H9 (cell line): ENCODE measurements at places on chromosomes 2 and 18.

DNA sequence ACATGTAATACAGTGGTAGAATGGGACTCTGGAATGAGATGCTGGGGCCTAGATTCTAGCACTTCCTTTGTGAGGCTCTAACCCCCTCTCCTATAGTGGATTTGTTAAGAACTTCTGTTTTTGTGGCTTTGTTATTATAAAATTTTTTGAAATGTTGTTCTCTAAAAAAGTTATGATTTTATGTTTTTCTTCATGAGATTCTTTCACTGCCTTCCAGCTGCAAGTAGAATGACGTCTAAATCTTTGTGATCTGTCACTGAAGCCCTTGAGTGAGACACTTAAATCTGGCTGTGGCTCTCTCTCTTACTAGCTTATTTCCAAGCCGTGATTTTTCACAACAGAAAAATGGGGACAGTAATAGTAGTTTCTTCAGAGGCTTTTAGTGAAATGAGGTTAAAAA, 1.6 kb downstream of the CASP8 start:
- DNase-seq: no peak

- DNase-seq: no peak
Observed at GRCh38 chr18:6975084-6975483, 142.5 kb downstream of the LAMA1 start.

DNA sequence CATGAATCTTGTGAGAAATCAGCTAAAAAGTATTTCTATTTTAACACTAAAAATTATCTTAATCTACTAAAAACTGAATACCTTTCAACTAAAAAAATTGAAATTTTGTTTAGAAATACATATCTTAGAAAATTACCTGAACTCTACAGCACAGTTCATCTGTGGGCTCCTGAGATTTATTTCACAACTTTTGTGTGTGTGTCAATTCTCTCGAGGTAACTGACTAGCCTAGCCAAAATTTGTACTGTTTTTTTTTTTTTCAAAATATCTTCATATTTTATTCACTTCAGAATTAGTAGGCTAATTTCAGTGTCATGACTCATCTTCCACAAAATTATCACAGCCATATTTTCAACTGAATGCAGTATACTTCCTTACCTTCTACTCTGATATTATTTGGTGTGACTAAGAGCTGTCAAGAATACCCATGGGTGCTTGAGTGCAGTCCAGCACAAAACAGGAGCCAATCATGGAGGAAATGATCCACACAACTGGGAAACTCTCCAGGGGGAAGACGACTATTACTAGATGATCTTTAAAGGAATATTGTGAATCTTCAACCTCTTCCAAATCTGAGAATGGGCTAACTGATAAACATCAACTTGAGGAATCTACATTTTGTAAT, 174.6 kb downstream of the ZNF385B start:
- no peak for DNase-seq

DNA sequence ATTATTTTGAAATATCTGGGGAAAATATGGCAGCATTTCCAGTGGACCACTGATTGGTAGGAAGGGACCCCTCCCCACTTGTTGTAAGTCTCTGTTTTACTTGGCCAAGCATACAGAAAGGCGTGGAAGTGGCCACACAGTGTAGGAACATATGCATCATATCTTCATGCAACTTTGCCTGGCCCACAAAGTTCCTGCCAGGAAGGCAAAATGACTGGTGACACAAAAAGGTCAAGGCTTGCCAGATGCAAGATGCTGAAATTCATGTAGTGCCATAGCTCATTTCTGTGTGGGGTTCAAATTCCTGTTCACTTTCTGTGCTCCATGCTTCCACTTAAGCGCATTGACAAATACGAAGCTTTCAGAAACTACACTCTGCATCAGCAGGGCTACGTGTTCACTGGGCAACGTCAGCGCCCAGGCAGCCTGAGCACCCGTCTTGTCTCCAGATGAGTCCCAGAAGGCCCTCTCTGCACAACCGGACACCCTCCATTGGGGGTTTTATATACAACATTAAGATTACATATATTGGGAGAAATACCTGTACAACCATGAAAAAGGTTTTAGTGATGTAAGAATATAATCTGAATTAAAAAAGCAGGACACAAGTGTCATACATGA, 3.6 kb downstream of the DYNC2LI1 start:
- DNase-seq: no peak

- DNase-seq: no peak
Observed at GRCh38 chr2:213545964-213546475, 261.8 kb downstream of the SPAG16 start.

GRCh38 chr2:179098080-179098689, 48.2 kb upstream of the CCDC141 start:
- DNase-seq: no peak

DNA sequence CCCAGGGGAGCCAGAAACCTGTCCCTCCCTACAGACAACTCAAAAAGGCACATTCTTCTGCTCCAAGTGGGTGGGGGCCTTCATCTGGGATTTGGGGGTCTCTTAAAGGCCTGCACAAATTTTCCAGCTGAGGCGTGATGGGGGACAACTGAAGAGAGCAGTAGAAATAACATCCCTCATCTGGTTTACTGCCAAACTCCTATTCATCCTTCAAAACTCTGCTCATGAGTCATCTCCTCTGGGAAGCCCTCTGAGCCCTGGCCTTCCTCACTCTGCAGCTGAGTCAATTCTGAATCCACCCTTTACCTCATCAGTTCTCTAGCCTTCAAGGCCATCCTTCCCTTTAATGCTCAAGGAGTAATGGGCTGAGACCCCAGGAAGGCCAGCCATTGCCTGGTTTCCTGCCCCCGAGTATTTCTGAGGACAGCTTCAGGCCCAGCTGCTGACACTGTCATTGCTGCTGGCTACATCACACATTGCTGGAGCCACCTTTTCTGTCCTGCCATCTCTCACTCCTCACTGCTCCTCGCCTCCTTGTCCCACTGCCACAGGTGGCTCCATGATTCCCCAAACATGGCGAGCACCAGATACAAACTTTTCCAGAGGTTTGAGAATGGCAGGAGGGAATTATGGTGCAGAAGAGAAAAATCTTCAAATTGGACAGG, 32.2 kb upstream of the GLI2 start:
- DNase-seq: no peak

DNA sequence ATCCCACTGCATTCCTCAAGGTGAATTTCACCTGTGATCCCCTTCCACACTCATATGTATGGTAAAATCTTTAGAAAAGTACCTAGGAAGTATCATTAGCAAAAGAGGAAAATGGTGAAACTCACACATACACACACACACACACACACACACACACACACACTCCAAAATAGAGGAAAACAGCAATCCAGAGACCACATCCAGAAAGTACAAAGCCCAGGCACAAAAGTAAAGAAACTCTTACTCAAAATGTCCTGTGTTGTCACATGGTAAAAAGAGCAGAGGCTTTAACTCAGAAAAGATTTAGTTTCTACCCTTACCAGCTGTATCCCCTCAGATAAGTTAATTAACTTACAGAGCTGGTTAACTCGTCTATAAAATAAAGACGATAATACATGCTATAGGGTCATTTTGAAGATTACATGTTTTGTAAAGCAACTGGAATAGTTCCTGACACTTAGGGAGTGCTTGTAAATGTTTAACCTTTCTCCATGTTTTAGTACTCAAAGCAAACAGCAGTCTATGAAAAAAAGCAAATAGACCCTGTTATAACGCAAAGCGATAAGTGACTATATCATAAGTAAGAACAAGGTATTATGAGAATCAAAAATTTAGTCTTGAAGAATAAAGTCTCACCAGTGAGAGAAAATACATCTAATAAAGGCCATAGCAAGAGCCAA, 360.0 kb upstream of the LRATD1 start:
- no peak for DNase-seq

- DNase-seq: no peak
Observed at GRCh38 chr2:151157000-151157735, 104.5 kb downstream of the RBM43 start.

- no peak for DNase-seq
Observed at GRCh38 chr2:30280596-30281434, 49.5 kb downstream of the LBH start.

GRCh38 chr2:41204315-41204714, 752.4 kb upstream of the SLC8A1 start:
- DNase-seq: no peak

DNA sequence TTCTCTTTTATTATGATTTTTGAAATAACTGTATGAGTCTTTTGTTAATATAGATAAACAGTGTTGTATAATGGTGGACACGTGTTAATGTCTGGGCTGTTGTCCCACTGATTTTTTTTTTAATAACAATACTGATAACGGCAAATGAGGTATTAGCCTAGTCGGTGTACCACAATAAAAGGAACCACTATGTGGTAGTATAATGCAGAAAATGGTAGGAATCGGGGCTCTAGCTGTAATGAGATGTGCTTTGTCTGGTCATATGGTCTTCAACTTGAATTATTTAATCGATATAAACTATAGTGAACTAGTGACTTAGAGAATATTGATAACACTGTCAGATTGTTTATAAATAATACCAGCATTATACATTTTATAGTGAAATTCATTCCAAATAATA, 517.9 kb upstream of the SPHKAP start:
- no peak for DNase-seq
